Hematopoietic multipotent progenitor cell treated with erythropoietin and hydrocortisone succinate and interleukin-3 and kit ligand, for 6 days (in vitro differentiated cells): ENCODE measurements at places on chromosomes 2 and 18.

DNA sequence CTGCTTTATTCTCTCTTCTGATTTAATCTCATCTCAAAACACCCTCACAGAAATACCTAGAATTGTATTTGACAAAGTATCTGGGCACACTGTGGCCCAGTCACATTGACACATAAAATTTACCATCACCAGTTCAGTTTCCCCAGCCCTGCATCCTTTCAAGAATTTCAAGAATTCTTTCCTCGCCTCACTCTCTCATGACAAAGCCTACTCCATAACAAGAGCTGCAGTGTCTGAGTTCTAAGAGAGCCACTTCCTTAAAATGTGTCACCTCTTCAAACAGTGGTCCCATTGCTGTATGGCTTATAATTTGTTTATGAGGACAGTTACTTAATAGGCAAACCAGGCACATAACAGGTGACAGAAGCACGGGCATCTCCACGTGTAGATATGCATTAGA, 90.9 kb upstream of the STK39 start:
- no peak for DNase-seq

GRCh38 chr2:229996320-229996719, 72.4 kb downstream of the SLC16A14 start:
- DNase-seq = no peak

DNA sequence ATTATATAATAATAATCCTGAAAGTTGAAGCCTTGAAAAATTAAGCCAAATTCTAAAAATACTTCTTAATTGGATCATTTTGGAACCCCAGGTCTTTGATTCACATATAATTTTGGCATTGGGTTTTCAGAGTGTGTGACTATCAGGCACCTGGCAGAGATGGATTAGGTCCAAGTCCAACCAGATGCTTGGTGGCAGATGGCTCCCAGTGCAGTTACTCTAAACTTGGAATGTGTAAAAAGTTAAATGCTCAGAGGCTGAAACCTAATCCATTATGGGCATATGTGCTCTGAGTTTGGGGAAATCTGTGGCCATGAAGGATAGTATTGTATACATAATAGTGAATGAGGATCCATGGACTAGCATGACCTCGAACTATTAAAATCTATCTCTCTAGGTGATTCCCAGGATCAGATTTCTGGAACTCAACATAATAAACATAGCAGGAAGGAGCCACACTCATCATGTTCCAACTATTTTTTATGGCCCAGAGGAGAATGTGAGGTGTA, 333.0 kb downstream of the RPRM start:
- DNase-seq = no peak

- no peak for DNase-seq
These were observed 63.1 kb downstream of the CDCA7 start for GRCh38 chr2:173417802-173418201.

GRCh38 chr2:198252472-198252871, 448.1 kb downstream of the PLCL1 start:
- DNase-seq = no peak
